ENCODE measurements at places on chromosomes 7 and 10.
A peak's percentile ranks its signal among the peaks of the same experiment; 100 is the strongest.

GRCh38 chr7:28957751-28958234, 337 bp downstream of the TRIL start:
- no peaks in the 10 kb centered on the region for H3K27me3 ChIP-seq
- H3K27ac ChIP-seq, result peak overlapping the region; percentile 22

- no peak overlapping the region for H3K4me3 ChIP-seq
- H3K27ac ChIP-seq, result no peak overlapping the region
- H3K4me1 ChIP-seq, result no peaks in the 10 kb centered on the region
- no peak for DNase-seq
- H3K27me3 ChIP-seq, result no peaks in the 10 kb centered on the region
Observed at GRCh38 chr10:68633816-68634466, 73.8 kb downstream of the TET1 start.

GRCh38 chr7:158591944-158592343, 4.3 kb upstream of the PTPRN2 start:
- H3K4me1 ChIP-seq, result peaks cover 5% of the 10 kb centered on the region
- H3K27me3 ChIP-seq, result no peaks in the 10 kb centered on the region
- H3K4me3 ChIP-seq, result no peak overlapping the region
- H3K27ac ChIP-seq, result no peak overlapping the region
- H3K36me3 ChIP-seq, result no peaks in the 10 kb centered on the region

GRCh38 chr10:116026315-116026714, 246.7 kb downstream of the GFRA1 start:
- no peak overlapping the region for H3K4me3 ChIP-seq
- H3K27ac ChIP-seq, result no peak overlapping the region
- no peaks in the 10 kb centered on the region for H3K36me3 ChIP-seq
- no peak for DNase-seq
- no peaks in the 10 kb centered on the region for H3K4me1 ChIP-seq
- H3K27me3 ChIP-seq, result no peaks in the 10 kb centered on the region

DNA sequence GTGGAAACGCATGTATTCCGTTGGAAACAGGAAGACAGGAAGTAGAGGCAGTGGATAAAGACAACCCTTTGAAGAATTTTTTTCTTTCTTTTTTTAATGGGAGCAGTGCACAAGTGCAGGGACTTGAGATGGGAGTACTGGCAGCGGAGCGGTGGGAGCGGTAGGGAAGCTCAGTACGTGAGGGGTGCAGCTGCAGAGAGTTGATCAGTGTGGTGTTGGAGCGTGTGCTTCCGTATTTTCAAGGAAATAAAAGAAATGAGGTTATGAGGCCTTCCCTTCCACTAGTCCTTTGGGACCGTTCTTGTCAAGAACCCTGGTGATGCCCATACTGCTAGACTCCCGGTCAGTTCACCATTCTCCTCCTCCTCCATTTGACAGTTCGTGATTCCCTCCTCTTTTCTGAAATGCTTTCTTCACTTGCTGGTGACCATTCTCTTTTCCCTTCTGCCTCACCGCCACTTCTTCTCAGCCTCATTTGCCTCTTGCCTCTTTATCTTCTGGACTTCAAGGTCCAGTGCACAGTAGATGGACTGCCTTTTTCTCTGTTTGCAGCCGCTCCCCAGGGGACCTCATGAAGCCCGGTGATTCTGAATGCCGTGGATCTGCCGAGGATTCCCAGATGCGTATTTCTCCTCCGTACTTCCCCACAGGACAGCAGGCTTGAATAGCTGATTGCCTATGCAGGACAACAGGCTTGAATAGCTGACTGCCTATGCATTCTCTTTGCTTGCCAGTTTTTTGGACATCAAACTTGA, 39.1 kb upstream of the TMEM236 start:
- H3K27ac ChIP-seq, result no peak overlapping the region
- no peak overlapping the region for H3K4me3 ChIP-seq
- H3K36me3 ChIP-seq, result peaks cover 21% of the 10 kb centered on the region

DNA sequence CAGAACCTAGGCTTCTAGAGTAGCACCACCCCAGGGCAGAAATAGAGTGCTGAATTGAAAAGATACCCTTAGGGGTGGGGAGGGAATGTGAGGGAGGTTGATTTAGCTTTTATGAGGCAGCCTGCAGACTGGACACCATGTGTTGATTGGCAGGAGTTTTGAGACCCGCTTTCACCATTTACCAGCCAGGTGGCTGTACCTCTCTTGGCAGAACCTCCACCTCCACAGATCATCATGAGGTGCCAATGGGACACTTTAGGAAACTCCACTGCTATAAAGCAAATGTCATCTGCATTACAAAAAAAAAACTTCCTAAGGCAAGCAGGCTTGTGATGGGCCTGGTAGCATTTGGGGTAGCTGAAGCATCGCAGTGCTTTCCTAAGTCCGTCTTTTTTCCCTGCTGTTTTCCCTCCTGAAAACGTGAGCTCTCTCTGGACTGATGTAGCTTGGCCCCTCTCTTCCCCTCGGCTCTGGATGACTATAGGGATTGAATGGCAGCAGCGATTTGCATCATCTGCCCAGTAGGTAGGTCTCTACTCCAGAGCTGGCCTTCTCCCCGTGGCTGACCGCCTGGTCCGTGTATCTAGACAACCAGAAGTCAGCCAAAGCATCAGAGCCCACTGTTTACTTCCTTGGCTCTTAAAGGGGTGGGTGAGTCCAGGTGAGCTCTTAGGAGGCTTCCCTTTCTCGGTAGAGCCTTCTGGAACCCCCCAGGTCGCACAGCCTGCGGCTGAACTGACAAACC, 1.3 kb downstream of the PCBD1 start:
- DNase-seq, result no peak
- H3K4me3 ChIP-seq, result peak overlapping the region; percentile 60
- peaks cover 46% of the 10 kb centered on the region for H3K4me1 ChIP-seq
- peak overlapping the region; percentile 71 for H3K27ac ChIP-seq

- H3K4me1 ChIP-seq, result no peaks in the 10 kb centered on the region
- no peak overlapping the region for H3K4me3 ChIP-seq
- no peak for DNase-seq
- no peaks in the 10 kb centered on the region for H3K27me3 ChIP-seq
- H3K36me3 ChIP-seq, result no peaks in the 10 kb centered on the region
Observed at GRCh38 chr10:55160655-55161283, 359.7 kb upstream of the PCDH15 start.

DNA sequence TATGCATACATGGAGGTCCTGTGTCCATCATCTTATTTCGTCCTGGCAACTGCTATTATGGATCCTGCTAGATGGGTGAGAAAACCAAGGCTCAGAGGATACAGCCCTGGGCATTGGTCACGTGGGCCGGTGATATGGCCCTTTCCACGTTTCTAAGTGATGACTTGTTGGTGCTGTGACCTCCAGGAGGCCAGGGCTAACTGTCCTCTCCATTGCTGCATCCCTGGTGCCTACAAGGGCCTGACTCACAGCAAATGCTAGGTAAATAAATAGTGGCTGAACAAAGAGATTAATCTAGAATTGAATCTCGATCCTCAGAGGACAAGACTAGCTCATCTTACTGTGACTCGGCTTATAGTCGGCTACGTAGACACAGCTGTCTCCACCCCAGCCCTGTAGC, 78.6 kb downstream of the FAM53B start:
- no peak overlapping the region for H3K27ac ChIP-seq
- DNase-seq, result no peak
- no peaks in the 10 kb centered on the region for H3K36me3 ChIP-seq
- no peaks in the 10 kb centered on the region for H3K27me3 ChIP-seq

Measured in body of pancreas (tissue), 4 donors.